MCF 10A (cell line): ENCODE measurements at places on chromosomes 5 and 9. TPM values are rescaled to one million over a fixed set of nuclear protein-coding genes. Genes with fewer than 3 reads are reported as not detected.
A peak's percentile ranks its signal among the peaks of the same experiment; 100 is the strongest.

The PHF2 gene
- 18.9 and 21.7 TPM in 2 replicates for total RNA-seq

The WDR31 gene
- 2.3 and 2.9 TPM in 2 replicates for total RNA-seq

The MEIKIN gene
- total RNA-seq = not detected in 2 replicates

The C9orf57 gene
- total RNA-seq = not detected in 2 replicates

The SPATA31A6 gene
- total RNA-seq = not detected in 2 replicates

The LECT2 gene
- not detected in 2 replicates for total RNA-seq

The SPINK13 gene
- not detected in 2 replicates for total RNA-seq

The EGFLAM gene
- total RNA-seq = 9.3 and 11.5 TPM in 2 replicates

The GLRA1 gene
- not detected in 2 replicates for total RNA-seq

The ICE1 gene
- total RNA-seq = 25.7 and 28.4 TPM in 2 replicates

GRCh38 chr9:133430244-133430643, 8.1 kb downstream of the ADAMTS13 start:
- DNase-seq = no peak

GRCh38 chr5:2496126-2496525, 255.4 kb downstream of the IRX2 start:
- DNase-seq = no peak

- DNase-seq = peak; percentile 39
Observed at GRCh38 chr5:64165500-64166200, at the start of gene RNF180. RNF180 (plus strand) TSS chr5:64165843; CDS start chr5:64200808, 34,965 bp downstream.

DNA sequence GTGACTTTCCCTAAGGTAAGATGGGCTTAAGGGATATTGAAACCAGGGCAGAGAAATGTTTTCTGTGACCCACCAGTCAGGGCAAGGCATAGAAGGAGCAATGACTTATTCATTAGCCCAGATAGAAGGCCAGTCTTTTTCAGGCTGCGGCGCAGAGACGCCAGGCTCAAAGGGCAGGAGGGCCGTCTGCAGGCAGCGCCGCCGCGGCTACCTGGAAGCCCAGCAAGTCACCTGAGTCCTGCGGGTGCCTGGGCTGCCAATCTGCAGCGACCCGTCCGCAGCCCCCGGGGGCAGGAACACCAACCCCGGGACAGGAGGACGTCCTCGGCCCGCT, 322 bp upstream of the SH3GL2 start:
- no peak for DNase-seq

DNA sequence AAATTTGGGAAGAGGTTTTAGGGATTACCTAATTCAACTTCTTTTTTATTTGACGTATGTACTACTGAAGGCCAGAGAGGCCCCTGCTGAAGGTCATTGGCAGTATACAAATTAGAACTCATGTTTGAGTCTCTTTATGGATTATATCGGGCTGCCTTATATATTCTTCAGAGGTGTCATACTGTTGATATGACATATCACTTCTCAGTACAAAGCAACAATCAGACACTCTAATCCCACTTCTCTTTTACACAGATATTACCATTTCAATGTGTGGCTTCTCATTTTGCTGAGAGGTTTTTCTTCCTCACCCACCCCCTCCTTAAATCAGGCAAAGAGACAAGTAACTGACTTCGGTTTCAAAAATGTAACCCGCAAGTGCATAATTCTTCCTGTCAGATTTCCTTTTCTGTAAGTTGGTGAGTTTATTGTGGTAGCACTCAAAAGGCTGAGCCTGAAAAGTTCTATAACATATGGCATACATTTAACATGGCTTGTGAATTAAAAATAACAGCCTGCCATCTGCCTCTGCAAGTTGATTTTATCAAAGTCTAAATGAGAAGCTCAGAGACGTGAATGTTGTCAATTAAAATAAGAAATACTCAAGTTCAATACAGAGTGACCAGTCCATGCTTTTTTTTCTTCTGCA, 163.6 kb upstream of the RORB start:
- DNase-seq = no peak

- DNase-seq = no peak
Observed at GRCh38 chr5:115558388-115558956, 13.9 kb upstream of the FEM1C start.

GRCh38 chr5:12332480-12332879, 428.2 kb upstream of the CTNND2 start:
- no peak for DNase-seq

DNA sequence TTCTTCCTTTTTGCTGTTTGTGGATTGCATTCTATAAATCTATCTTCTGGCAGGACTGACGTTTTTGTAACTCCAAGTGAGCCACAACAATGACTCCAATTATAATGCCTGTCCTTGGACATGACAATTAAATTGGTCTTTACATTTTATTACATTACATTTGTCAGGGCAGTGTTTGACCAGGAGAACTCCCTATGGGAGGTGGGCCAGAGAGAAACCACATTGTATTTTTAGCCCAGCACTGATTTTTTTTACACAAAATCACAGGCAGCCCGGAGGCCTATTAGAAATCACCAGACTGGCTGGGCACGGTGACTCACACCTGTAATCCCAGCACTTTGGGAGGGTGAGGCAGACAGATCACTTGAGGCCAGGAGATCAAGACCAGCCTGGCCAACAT, 99.1 kb upstream of the SMC5 start:
- DNase-seq = peak; percentile 22

- DNase-seq = no peak
Observed at GRCh38 chr5:176596689-176597416, 13.1 kb downstream of the GPRIN1 start.

- DNase-seq = no peak
Observed at GRCh38 chr9:91146391-91147019, 215.2 kb downstream of the AUH start.

GRCh38 chr9:6557883-6558616, 87.5 kb downstream of the GLDC start:
- DNase-seq = no peak

GRCh38 chr5:68028131-68028727, 187.3 kb upstream of the PIK3R1 start:
- DNase-seq = no peak

- peak; percentile 25 for DNase-seq
Observed at GRCh38 chr9:129250786-129251185, 72.7 kb upstream of the IER5L start.

DNA sequence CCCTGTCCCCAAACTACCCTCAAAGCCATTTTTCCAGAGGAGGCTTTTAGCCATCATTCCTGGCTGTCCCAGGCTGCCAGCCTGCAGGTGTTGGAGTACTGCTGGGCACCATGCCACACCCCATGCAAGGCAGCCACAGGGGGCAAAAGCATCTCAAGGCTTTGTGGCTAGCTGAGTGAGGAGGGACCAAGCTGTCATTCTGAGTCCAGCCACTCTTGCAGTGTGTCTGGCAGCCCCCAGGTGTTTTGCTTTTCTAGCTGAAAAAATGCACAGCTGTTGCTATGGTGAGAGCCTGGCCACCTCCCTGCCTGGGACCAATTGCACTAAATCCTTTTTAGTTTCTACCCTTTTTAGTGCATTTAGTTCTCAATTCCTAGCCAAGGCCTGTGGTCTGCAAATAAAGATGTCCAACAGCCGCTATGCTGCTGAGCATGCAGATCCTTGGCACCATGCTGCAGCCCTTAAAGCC, 50.4 kb upstream of the PTGS1 start:
- DNase-seq = no peak

DNA sequence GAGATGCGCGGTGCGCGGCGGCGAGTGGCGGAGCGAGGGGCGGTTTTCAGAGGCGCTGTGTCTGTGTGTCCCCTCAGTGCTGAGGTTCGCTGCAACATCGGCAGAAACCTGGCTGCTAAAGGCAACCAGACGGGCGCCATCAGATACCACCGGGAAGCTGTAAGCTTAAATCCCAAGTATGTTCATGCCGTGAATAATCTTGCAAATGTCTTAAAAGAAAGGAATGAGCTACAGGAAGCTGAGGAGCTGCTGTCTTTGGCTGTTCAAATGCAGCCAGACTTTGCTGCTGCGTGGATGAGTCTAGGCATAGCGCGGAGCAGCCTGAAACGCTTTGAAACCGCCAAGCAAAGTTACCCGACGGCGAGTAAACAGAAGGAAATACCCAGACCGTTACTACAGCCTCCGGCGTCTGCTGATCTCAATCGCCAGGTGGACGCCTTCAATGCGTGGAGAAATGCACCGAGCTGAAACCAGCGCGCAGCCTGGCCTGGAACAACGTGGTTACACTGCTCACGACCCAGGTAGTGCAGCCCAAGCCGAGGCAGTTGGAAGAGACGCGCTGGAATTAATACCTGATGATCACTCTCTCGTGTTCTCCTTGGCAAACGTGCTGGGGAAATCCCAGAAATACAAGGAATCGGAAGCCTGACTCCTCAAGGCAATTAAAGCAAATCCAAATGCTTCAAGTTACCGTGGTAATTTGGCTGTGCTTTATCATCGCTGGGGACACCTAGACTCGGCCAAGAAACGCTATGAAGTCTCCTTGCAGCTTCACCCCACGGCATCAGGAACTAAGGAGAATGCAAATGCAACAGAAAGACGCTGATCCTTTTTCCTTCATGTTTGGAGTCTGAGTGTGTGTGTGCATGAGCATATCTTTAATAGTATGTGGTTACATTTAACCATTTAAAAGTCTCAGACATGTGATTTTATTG, 15.9 kb downstream of the OR2V1 start:
- peak; percentile 42 for DNase-seq

DNA sequence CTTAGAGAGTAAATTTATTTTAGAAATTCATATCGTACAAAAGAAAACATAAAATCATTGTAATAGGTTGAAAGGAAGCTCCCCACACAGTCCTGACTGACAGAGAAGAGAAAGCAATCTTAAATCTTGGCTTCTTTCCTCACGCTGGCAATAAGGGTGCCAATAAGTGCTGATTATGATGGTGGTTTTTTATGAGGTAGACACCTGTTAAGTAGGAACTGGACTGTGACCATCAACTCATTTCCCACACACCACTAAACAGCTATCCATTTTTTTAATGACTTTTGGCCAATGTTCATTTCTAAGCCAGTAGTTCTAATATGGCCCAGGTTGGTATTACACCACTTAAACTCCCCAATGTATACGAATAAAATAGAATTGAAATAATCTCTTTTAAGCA, 893.5 kb upstream of the NUDT12 start:
- DNase-seq = no peak

GRCh38 chr9:2645569-2645968, 24.0 kb downstream of the VLDLR start:
- DNase-seq = no peak

DNA sequence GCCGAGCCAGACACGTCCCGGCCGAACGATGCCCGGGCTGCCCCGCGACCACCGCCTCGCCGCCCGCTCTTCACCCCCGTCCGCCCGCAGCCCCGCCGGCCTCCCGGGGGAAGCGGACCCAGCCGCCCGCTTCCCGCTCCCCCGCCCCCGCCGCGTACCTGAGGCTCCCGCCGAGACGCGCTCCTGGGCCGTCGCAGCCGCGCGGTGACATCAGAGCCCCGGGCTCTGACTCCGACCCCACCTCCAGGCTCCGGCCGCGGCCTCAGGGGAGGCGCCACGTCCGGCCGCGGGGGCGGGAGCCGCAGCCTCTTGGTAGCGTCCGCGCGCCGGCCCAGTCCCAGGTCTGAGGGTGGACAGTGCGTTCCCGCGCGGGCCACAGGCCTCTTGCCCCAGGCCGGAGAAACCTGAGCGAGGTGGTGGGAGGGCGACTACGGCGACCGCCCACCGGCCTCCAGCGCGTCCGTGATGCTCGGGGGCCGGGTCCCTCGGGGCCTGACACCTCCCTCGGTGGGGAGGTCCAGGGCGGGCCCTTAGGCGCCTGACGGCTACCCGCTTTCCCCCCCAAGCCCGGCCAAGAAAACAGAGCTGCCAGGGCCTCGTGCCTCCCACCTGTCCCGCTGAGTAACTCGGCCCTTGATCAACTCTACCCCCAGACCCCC, at the start of gene SHROOM1:
Gene SHROOM1 (minus strand): TSS at position 212 of the 659 bp plus-strand sequence. CDS start 4,507 bp downstream, outside the sequence.
- peak; percentile 84 for DNase-seq

DNA sequence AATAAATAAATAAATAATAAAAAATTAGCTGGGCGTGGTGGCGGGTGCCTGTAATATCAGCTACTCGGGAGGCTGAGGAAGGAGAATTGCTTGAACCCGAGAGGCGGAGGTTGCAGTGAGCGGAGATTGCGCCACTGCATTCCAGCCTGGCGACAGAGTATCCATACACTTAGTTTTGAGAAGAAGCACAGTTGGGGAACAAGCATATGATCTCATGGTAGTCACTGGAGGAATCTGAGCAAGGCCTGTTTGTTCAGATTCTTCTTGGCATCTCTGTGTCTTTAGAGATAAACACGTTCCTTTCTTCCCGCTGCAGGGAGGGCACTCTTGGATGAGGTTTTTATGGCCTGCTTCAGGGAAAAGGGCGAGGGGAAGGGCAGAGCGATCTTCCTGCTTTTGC, 15.6 kb upstream of the DENND1A start:
- no peak for DNase-seq

DNA sequence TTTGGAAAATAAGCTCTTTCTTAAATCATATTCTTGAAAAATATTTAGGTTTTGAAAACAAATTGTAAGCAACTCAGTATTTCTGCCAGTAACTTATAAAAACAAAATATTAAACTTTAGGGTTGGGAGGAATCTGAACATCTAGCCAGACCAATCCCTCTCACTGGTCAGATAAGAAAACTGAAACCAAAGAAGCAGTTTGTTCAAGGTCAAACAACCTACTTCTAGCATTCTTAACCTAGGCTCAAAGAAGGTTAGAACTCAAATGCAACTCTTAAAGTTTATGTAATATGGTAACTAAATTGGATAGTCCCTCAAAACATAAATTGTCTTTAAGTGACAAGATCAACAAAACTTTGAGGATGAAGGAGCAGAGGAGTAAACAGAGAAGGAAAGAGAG, 374.9 kb upstream of the TNC start:
- DNase-seq = no peak

GRCh38 chr5:125798307-125798706, 624.9 kb upstream of the GRAMD2B start:
- DNase-seq = peak; percentile 75

DNA sequence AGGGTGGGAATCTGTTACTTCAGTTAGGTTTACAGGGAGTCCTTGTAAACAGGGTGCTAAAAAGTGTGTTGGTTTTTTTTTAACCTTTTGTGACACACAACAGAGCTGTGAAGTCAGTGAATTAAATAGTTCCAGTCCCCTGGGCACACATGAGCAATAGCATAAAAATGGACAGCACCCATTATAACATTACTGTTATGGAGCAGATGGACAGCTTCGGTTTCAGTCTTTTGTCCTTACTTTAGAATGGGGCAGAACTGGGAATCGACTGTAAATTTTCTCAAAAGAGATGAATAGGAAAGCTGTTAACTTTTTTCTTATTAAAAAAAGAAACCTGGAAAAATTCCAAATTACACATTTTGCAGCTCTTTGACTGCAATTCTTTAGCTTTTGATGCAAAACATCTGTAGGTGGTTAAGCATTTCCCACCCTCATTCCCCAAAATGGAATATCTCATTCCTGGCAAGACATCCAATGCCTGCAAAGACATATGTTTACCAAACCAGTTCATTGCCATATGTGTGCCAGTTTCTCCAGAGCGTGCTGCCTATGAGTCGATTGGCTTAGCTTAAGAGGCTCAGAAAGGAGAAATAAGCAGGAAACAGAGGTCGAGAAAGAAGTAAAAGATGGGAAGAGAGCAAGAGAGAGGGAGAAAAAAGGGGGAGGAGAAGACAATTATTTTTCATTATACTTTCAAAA, 212.3 kb upstream of the TMEM161B start:
- DNase-seq = no peak

DNA sequence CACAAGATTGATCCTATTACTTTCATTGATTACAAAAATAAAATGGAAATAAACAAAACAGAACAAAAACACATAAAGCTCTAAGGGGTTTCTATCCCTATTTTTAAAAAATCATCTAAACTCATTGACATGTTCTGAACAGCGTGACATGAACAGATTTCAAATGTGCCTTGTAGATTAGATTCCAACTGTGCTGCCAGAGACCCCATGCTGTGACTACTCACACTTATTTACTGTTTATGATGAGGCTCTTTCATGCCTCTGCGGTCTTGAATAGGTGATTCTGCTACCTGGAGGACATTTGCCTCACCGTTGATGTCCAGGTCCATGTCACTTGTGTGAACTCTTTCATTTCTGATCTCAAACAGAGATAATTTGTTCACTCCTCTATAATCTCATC, 990.2 kb downstream of the CDH12 start:
- DNase-seq = no peak
